Stimulated activated CD8-positive, alpha-beta memory T cell treated with anti-CD3 and anti-CD28 coated beads, Interleukin-2, amount 100 ng/mL, for 48 hours (primary cell): ENCODE measurements at places on chromosomes 4 and X.

- DNase-seq: no peak
Observed at GRCh38 chr4:128601991-128602695, 207.4 kb upstream of the JADE1 start.

DNA sequence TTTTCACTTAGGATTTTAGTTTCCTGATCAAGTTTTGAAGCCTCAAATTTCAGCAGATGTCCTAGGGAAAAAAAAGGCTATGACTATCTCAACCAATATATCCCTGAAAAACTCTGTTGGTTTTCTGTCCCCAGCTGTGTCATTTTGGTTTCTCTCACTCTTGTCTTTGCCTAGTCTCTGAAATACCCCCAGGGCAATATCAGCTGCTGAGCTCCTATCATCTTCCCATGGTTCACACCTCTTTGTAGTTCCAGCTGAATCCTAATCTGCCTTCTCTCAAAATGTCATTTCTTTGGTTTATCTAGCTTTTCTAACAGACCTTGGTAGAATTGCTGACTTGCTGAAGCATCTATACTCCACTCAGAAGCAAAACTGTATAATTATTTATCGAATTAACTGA, 2370.5 kb downstream of the ARAP2 start:
- DNase-seq: no peak

GRCh38 chrX:137101273-137101990, 67.6 kb upstream of the GPR101 start:
- no peak for DNase-seq

DNA sequence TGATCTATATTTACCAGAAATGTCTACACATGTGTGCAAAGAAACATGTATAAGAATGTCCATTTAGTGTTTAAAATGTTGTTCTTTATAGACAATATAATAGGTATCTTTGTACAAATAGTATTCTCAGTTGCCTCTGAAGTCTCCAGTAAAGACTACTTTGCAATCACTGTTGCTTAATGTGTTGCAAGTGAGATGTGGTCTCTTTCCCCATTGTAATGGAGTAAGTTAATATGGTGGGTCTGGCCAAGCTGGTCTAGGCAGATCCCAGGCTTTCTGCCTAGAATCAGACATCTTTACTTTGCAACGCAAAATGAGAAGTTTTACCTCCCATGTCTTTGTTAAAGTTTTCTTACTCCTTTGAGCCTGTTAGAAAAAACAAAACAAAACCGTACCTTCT, 144.8 kb downstream of the GABRA3 start:
- DNase-seq: no peak
